Activated naive CD4-positive, alpha-beta T cell (primary cell): ENCODE measurements at places on chromosomes 1 and 21.

GRCh38 chr1:38991638-38992411 lies 749 bp downstream of the AKIRIN1 start:
- DNase-seq, result no peak

DNA sequence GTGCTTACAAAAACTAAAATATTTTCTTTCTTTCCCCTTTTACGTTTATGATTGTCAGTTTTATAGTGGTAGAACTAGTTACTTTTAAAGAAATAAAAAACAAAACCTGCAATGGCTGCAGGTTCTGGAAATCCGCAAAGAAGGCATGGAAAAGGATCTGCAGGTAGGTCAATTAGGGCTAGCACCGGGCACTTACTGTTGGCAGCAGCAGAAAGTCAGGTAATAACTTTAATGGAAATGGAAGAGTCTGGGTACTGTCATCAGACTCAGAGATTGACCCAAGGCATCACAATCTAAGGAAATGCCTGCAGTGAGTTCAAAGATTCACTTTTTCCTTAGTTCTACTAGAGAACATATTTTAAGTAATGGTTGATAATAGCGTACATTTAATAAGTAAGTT lies 1136.3 kb upstream of the B3GALT2 start:
- no peak for DNase-seq

DNA sequence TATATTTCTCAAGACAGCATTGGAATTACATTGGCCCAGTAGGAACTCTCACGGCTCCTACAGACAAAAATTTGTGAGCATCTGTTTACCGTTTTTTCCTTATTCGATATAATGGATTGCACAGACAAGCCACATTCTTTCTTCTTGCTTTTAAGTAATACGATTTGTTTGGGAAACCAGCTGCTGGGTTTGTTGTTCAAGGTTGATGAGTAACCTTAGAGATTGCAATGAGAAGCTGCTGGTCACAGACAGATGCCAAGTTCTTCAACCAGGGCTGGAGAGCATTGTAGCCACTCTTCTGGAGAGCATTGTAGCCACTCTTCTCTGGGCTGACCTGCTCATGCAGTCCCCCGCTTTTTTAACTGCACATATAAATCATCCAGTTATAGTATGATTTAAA lies 1.4 kb upstream of the MIA3 start:
- DNase-seq, result no peak

GRCh38 chr1:215878843-215879242 lies 311.7 kb downstream of the KCTD3 start:
- no peak for DNase-seq

- DNase-seq, result no peak
Measured at GRCh38 chr1:71835442-71835813, 446.9 kb downstream of the NEGR1 start.

DNA sequence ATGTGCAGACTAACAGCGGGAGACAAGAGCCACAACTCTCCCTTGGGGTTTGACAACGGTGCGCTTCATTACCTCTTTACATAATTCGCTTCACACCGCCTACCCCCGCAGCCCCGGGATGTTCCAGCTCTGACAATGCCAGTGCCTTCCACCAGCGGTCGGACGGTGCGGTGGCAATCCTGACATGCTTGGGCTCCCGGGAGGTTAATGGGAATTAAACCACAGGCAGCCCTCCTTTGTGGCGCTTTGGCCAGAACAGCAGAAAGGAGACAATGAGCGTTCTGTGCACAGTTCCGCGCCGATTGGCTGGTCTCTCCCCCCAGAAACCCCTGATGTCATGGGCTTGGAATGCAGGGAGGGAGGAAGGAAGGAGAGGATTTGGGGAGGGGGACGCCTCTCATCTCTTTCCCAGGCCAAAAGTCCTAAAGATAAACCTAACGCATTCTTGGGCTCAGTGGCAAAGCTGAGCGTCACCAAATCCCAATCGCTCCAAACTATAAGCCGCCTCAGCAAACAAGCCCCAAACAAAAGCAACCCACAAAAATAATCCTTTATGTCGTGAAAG lies 1.3 kb downstream of the CNN3 start:
- no peak for DNase-seq

- no peak for DNase-seq
Measured at GRCh38 chr21:16570856-16571255, 841.1 kb downstream of the USP25 start.

- DNase-seq, result no peak
Measured at GRCh38 chr1:221740993-221741702, 741 bp downstream of the DUSP10 start.

GRCh38 chr1:185539277-185539943 lies 194.8 kb upstream of the HMCN1 start:
- no peak for DNase-seq

DNA sequence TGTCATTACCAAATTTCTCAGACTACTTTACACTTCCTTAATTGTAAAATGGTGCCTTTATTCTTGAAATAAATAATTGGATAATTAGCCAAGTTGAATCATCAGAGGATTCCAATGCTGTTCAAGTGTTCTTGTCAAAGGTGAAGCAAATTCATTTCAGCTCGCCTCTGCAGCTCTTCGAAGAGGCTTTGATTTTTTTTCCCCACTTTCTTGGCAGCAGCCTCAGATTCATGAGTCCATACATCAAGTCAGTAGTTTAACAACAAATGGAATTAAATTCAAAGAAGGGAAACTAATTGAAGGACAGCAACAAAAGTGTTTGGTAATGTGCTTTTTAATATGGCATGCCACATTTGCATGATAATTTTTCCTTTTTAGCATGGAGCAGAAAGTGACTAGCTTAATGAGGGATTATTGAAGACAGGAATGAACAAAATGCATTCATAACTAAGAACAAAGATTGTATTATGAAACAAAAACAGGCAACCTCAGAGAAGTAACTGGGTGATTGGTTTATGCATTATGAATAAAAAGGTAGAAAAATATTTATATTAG lies 239.0 kb downstream of the USH2A start:
- no peak for DNase-seq

GRCh38 chr1:83960669-83961277 lies 38.2 kb downstream of the TTLL7 start:
- no peak for DNase-seq

DNA sequence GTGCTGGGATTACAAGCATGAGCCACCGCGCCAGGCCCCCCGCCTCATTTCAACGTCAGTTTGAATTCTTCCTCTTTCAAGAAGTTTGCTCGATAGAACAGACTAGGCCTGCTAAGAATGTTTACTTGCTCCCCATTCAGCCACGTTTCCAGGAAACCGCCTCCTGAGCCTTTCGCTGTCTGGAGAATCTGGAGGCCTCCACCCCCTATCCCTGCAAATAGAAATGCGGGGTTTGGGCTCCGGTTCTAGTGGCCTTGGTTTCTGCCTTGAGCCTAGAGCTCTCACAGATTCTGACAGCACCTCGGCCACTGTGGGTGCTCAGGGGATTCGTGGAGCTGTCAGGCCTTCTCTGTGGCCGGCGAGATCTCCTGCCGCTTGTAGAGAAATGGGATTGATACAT lies 84.3 kb downstream of the UBIAD1 start:
- DNase-seq, result no peak

DNA sequence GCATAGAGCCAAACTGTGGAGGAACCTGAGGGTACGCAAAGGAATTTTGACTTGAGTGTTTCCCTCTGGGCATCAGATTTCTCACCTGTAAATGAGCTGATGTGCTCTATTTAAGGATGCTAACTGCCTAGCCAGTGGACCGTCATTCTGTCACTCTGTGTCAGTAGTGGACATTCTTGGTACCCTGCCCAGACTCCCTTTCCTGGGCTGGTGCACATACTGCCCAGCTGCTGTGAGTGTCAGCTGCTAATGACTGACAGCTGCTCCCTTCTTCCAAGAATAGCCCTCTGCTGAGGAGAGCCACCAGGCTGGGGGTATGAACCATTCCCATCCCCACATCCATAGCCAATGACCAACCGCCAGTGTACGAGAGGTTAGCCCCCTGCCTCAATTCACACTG lies 193.1 kb upstream of the DAB1 start:
- DNase-seq, result no peak

GRCh38 chr1:228420968-228421826 lies 4.5 kb upstream of the TRIM17 start:
- DNase-seq, result no peak

DNA sequence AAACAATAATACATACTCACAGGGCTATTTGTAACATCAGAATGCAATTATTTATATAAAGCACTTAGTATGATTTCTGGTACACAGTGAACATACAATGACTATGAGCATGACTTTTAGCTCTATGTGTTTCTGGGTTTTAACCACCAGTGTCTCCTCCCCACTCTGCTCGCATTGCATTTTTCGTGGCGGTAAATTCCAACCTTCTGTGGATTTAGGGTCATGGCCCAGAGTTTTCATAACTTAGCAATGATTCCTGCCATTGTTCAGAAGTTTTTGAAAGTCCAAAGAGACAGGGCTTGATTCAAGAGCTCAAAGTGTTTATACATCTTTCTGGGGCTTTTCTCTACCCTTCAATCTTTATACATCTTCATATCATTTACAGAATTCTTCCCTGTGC lies 191.3 kb downstream of the BACH1 start:
- DNase-seq, result no peak

DNA sequence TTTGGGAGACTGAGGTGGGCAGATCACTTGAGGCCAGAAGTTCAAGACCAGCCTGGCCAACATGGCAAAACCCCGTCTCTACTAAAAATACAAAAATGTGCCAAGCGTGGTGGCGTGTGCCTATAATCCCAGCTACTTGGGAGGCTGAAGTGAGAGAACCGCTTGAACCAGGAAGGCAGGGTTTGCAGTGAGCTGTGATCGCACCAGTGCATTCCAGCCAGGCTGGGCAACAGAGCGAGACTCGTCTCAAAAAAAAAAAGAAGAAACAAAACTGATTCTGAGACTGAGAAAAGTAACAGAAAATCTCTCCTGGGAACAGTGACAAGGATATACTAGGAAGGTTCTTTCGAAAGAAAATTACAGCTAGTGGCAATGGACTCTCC lies 20.9 kb downstream of the USP48 start:
- no peak for DNase-seq

- DNase-seq, result no peak
Measured at GRCh38 chr1:27179979-27180378, 25.1 kb upstream of the SLC9A1 start.

- no peak for DNase-seq
Measured at GRCh38 chr1:212451416-212452322, 18.9 kb downstream of the NENF start.

- DNase-seq, result no peak
Measured at GRCh38 chr21:34227386-34227852, 136.4 kb upstream of the KCNE2 start.

DNA sequence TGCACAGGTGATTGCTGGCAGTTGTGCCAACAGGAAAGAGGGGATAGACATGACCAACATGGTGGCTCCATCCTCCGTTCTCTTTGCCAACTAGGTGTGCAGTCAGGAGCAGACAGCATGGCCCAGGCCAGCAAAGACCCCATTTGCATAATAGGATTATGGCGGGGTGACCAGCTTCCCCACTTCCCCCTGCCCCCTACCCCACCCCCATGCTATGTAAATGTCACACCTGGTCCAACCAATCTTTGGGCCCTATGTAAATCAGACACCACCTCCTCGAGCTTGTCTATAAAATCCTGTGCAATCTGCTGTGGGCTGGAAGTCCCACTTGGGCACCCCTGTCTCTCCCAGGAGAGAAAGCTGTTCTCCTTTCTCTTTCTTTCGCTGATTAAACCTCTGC lies 146.0 kb downstream of the SLC30A10 start:
- no peak for DNase-seq

- no peak for DNase-seq
Measured at GRCh38 chr1:110087812-110088738, 17.6 kb upstream of the ALX3 start.

GRCh38 chr21:45295576-45296365 lies 8.1 kb upstream of the POFUT2 start:
- no peak for DNase-seq

- no peak for DNase-seq
Measured at GRCh38 chr1:227778401-227778947, 37.0 kb upstream of the PRSS38 start.

GRCh38 chr1:37105911-37106310 lies 71.6 kb upstream of the GRIK3 start:
- no peak for DNase-seq

- DNase-seq, result no peak
Measured at GRCh38 chr1:150552128-150552910, 3.1 kb downstream of the ADAMTSL4 start.

- DNase-seq, result no peak
Measured at GRCh38 chr1:83717785-83718184, 281.1 kb downstream of the TTLL7 start.

DNA sequence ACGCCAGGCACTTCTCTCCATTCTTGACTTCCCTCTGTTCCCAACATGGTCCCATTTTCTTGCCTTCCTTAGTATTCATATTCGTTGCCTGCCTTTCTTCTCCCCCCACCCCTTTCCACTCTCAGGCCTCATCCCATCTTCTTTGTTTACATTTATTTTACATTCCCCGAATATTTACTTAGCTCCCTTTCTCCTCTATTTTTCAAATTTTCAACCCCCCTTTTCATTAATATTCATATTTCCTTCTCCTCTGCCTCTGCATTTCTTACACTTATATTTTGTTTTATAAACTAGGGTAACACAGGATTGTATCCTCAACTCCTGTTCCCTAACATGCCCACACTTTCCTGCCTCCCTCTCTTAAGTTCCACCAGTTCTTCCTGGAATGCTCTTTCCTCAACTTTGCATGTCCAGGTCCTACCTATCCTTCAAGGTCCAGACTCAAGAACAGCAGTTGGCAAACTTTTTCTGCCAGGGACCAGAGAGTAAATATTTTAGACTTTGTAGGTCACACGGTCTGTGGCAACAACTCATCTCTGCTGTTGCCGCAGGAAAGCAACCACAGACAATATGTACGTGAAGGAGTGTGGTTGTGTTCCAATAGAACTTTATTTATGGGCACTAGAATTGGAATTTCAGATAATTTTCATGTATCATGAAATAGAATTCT lies 29.8 kb upstream of the A3GALT2 start:
- DNase-seq, result no peak

GRCh38 chr1:97245682-97246081 lies 524.1 kb downstream of the PTBP2 start:
- DNase-seq, result no peak

GRCh38 chr21:46411236-46411635 lies 47.5 kb upstream of the DIP2A start:
- no peak for DNase-seq

GRCh38 chr1:42669936-42670335 lies 11.7 kb downstream of the PPIH start:
- DNase-seq, result no peak

DNA sequence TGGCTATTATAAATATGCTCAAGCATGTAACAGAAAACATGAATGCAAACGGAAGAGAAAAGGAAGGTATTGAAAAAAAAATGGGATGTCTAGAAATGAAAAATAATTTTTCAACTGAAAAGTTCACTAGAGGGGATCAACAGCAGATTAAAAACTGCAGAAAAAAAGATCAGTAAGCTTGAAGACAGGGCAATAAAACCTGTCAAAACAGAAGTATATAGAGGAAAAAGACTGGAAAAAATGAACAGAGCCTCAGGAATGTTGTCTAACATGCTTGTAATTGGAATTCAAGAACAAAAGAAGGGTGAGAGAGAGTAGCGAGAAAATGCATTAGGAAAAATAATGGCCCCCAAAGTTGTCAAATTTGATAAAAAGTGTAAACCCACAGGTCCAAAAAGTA lies 29.6 kb downstream of the CRYAA start:
- DNase-seq, result no peak

GRCh38 chr1:248688527-248689298 lies 13.9 kb downstream of the OR14I1 start:
- no peak for DNase-seq
